ENCODE measurements at places on chromosomes 4 and X.

DNA sequence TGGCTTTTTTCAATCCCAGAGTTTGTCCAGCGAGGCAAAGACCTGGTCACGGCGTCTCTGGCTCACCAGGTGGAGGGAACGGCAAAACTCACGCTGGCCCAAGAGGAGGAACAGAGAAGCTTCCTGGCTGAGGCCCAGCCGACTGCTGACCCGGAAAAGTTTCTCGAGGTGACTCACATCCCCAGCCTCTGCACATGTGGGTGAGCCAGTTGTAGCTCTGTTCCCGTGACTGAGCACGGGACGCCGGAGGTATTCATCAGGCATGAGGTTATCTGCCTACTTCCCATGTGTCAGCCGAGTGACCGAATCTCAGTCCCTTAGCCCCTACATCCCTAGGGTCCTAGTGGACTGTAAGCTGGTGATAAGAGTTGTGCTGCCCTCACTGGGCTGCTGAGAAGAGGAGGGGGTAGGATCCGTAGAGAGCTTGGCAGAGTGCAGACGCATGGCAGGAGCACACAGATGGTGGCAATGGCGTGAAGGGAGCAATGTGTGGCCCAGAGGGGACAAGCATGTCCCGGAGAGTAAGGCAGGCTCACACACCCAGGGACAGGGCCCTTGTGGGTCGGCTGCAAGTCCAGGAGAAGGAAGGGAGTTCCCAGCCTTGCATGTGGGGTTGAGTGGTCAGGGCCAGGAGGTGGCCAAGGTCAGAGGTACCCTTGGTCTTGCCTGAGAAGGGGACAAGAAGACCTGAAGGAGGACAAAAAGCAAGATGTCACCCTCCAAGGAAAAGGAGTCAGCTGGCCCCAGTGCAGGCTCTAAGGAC is 42.9 kb downstream of the EVC start:
- peak; percentile 57 for DNase-seq

DNA sequence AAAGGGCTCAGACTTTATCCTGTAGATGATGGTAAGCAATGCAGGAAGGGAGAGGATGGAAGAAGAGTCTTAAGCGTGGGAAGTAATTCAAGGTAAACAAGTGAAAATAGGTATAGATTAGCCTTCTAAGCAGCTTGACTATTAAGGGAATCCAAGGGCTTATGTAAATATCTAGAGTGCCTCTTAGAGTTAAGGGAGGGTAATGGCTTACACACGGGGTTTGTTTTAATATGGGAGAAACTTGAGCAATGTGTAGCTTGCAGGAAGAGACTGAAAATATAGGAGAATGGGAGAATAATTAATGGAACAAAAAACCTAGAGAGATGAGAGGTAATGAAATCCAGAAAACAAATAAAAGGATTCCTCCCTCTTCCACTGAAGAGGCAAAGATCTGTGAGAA is 12.8 kb upstream of the SAP30 start:
- no peak for DNase-seq

DNA sequence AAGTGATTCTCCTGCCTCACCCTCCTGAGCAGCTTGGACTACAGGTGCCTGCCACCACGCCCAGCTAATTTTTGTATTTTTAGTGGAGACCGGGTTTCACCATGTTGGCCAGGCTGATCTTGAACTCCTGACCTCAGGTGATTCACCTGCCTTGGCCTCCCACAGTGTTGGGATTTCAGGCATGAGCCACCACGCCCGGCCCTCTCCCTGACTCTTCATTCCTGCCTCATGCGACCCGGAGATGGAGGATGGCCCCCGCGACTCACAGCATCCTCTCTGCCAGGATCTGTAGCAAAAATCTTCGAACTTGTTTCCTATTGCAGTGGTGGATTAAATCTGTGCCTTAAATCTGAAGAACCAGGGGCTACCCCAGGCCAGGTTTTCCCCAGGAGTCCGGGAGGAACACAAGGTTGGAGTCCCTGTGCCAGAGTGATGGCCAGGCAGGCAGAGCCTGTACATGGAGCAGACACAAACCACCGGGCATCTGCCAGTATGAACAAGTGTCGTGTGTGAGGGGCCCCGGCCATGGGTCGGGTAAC is 11.5 kb downstream of the CPLX1 start:
- no peak for DNase-seq

- DNase-seq, result no peak
These were observed 12.6 kb downstream of the ELF4 start for GRCh38 chrX:130097507-130098209.

DNA sequence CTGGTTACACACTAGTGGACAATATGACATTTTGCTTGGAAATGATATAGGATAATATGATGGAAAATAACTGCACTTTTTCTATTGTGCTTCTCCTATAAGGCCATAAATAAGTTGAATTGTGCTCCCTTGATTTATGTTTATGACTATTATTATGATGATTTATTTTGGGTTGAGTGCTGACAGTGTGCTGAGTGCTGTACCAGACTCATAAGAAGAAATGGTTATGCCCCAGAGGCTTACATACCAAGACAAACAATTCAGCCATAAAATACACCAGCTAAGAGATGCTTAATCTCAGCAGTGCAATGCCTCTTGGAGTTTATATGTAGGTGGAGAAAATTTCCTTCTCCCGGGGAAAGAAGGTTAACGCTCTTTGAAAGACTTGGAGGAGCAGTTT is 199.8 kb upstream of the NOCT start:
- no peak for DNase-seq

- no peak for DNase-seq
These were observed 246.5 kb upstream of the SFRP2 start for GRCh38 chr4:154035341-154035740.

GRCh38 chr4:38223306-38223705 is 263.1 kb downstream of the PTTG2 start:
- DNase-seq, result no peak

DNA sequence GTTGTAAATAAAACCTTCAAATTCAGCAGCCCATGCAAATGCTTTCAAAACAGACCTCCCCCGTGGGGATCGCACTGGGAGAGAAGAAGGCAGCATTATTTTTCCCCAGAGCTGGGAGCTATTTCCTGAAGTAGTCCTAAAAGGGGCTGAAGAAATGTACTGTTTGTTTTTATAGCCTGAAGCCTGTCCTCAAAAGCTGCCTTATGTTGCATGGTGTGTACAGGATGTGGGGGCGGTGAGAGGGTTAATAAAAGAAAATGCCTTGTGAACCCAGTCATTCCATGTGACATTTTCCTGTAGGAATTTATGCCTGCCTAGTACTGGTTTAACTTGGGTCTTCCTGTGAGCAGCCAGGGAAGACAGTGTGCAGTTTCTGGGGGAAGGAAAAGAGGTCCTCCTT is 144.1 kb downstream of the SOWAHB start:
- peak; percentile 68 for DNase-seq

DNA sequence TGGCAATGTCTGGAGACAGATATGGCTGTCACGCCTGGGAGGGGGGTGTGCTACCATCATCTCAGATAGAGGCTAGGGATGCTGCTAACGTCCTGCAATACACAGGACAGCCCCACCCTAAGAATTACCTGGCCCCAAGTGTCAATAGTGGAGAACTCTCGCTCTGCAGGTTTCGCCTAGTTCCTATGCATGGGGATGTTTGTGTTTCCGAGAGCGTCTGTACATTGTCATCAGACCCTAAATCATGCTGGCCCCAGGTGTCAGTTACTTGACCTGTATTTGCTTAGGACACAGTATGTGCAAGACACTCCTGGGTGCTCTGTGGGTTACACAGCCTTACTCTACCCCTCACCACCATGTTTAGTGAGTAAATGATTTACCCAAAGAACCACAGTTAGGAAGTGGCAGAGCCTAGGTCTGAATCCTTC is 90.8 kb downstream of the AFF1 start:
- DNase-seq, result no peak

DNA sequence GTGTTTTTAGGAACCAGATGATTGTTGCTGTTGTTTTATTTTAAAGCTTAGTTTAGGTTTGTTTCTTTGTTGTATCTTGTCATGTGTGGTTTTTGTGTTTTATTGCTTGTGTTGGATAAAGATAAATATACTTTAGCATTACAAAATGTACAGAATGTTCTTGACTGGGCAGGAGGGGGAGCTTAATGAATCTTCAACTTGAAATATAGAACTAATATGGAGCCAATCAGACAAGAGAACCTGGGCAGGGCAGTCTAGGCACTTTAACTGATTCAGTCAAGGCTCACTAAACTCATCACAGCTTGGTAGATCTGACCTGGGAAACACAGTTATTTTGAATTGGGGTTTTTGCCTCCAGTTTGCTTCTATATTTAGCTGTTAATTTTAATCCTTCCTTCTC is 304.2 kb downstream of the ARHGAP24 start:
- DNase-seq, result no peak

DNA sequence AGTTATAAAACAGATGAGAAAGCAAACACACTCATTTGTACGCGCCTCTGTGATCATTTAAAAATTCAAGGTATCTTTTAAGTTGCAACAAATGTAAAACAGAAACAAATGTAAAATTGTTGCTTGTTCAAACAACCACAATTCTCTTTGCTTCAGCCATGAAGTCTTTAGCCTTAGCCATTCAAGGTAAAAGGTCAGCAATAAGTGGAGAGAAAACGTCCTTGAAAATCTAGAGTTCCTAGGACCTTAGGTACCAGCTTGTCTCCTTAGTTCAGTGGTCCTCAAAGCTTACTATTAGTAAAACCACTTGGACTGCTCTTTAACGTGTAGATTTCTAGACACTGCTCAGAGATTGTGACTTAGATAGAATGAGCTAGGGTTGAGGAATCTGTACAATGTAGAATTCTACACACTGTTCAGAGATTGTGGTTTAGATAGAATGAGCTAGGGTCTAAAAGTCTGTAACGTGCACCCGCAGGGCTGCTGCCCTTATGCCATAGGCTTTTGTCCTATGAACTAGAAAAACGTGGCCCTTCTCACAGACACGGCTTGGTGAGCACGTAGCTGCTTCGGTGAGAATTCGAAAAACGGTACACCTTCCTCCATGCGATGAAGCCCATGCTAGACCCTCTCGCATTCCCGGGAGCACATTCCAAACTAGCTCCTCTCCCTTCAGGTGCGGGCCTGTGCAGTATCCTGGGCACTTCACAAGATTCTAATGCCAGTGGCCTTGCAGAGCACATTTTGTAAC is 1.7 kb downstream of the PLAC8 start:
- no peak for DNase-seq

GRCh38 chrX:68894513-68895340 is 65.9 kb downstream of the EFNB1 start:
- no peak for DNase-seq

- DNase-seq, result peak; percentile 36
These were observed 19.7 kb upstream of the CXCL6 start for GRCh38 chr4:73816814-73817213.

DNA sequence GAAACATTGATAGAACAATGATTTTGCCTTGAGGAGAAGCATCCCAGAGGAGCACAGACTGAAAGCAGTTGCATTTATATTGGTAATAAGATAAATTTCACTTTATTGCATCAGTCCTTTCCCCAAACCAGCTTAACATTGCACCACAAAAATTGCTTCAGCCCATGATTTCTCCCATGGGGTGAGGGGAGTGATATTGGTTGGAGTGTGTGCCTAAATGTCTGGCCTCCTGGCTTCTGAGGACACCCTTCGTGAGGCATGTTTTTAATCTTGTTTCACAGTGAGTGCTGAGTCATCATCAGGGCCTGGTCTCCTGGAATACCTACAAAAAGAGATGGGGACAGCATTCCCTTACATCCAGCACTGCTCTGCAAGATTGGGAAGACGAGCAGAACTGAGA is 487.9 kb downstream of the C4orf33 start:
- DNase-seq, result peak; percentile 22

DNA sequence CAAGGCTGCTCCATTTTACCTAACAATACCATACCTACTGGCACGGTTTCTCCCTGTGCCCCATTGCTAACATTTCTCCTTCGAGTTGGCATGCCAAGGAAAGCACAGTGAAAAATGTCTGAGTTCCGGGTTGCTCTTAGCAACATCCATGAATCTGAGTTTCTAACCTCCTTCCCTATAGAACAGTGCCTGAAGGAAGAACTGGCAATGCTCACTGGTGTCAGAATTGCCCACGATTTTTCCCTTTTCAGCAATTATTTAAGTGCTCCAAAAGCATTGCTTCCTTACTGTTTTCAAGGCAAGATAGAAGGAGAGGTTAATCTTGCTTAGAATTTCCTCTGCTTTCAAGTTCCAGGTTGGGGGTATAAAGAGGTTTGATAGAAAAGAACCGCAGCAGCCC is 75.1 kb downstream of the SORBS2 start:
- no peak for DNase-seq

- no peak for DNase-seq
These were observed 213.4 kb upstream of the LNX1 start for GRCh38 chr4:53804719-53805118.

DNA sequence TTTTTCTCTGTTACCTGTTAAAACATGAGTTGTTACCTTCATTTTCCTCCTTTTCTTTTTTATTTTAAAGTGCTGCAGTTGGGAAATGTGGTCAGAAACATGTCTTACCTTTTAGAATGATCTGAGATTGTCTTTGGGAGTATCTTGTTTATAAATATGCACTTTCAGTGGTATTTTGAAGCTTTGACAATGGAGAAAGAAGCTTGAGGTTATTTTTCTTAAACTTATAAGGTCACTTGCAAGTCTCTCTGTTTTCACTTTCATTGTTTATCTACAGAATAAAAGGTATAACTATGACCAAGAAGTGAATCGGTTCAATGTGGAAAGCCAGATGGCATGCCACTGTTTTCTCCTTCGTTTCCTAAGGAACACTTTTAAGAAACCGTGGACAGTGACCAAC is 167.5 kb upstream of the SLC7A11 start:
- no peak for DNase-seq

- DNase-seq, result no peak
These were observed 19.7 kb upstream of the SCOC start for GRCh38 chr4:140353786-140354185.

GRCh38 chrX:20143561-20143960 is 1.9 kb upstream of the EIF1AX start:
- no peak for DNase-seq

GRCh38 chr4:340011-340410 is 2.4 kb downstream of the ZNF141 start:
- no peak for DNase-seq

- no peak for DNase-seq
These were observed 238.6 kb downstream of the RAPGEF2 start for GRCh38 chr4:159341522-159341921.

DNA sequence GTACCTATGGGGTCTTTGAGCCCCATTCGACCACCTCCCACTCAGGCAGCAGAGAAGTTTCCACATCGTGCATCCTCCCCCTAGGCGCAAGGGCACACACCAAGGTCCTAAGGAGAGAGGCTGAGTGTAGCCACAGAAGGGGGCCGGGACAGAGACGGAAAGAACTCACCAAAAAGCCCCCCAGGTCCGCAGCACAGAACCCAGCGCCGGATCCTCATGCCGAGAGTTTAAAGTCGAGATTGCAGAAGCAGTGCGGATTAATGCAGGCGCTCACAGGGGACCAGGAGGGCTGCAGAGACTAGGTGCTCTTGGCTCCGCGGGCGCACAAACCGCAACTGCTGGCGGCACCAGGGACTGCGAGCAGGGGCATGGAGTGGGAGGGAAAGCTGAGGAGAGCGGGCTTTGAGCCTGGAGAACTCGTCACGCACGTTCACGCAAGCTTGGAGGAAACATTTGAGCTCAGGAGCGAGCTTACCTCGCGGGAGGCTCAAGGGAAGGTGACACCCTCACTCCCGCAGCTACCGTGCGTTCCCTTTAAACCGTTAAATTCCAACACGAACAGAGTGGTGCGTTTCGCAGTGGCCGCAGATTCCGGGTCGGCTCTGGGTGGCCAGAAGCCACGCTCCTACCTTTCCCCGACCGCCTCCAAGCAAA is 8.5 kb downstream of the NKX3-2 start:
- DNase-seq, result no peak

- no peak for DNase-seq
These were observed 121.7 kb downstream of the TLL1 start for GRCh38 chr4:165994701-165995100.
